ENCODE measurements at places on chromosomes 7 and 10.

DNA sequence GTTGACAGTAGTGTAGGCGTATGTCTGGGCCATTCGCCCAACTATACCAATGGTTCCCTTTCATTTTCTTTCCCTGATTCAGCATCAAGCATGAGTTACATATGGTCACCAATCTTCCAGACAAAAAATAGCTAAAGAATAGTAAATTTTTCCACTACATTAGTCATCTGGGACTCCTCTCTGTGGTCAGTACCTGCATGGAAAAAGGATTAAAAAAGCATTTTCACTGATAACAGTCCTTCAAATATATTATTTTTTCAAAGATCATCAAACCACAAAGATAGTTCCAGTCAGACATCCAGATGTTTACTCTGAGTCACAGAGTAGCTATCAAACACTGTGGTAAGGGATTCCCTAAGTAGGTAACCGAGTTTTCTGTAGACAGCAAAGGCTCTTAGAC lies 302.6 kb upstream of the SEMA3D start:
- DNase-seq = no peak

DNA sequence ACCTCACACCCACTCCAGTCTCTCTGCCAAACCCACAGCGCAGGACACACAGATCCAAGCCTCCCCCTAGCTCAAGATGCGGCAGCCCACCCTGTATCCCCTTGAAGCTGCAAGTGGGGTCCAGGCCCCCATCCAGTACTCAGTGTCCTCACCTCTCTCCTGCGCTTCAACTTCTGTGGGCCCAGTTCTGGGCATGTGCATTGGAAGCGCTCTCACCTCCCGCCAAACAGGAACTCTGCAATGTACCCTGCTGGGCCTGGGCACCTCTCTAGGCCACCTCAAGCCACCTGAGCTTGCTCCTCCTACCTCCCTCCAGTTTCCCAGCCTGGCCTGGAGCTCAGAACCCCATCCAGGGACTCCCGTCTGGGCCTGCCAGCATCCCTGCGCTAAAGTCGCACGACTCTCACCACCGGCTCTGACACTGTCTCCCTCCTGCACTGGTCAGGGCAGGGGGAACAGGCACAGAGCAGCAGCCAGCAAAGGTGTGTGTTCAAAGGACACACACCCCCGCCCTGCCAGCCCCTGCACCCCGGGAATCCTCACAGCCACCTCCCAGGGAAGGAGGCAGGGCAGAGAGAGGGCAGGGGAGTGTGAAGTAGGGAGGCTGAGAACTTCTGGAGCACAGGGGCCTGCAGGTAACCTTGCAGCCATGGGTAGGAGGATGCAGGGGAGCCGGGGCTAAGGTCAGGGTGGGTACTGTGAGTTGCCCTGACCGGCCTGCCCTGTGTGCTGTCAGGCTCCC lies 51.7 kb upstream of the MSMB start:
- no peak for DNase-seq

DNA sequence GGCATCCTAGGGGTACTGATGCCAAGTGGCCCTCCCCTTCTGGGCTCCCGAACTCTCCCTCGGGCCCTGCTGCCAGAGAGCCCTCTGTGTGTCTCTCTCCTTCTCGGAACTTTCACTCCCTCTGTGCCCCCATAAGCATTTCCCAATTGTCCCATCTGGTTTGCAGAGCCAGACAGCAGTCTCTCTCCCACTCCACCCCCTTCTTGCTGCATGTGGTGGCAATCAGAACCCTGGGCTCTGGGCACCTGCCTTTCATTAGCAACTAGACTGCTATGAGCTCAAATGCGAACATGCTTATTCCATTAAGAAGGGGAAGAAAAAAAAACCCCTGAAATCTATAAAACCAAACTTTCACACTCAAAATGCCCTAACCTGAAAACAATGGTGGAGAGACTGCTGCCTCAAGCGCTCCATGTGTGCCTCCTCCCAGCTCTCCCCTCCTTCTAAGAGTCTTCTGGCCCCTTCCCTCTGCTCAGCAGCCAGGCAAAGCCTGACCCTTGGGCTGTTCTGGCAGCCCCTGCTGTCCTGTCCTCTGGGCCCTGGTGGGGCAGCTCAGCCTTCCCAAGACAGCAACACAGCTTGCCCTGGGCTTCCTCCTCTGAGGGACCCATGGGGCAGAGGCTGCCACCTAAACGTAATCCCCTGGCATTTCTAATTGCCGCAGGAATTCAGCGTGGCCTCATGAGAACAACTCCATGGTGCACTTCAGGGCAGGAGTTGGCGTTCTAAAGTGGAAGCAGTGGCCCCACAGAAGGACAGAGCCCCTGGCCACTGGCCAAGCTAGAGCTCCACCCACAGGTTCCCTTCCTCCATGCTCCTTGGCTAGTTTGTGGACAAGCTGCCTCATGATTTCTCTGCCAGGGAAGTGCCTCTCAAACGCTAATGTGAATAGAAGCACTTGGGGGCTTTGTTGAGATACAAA lies 415.4 kb downstream of the PLXNA4 start:
- DNase-seq = no peak

DNA sequence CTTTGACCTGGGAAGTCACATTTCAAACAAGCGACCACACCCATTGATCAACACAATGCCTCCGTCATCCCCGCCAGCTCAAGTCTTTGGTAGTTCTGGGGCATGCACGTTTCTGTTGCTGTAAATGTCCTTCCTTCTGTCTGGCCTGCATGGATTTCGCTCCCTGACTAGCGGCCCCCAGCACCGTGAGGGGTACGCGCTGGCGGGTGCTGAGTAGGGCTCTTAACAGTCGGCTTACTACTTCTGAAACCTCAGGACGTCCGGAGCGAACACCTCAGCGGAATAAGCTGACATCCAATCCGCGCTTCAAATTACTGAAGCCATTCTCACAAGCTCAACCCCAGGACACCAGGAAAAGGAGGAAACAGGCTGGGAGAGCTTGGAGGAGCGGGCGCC lies 505 bp downstream of the NUDCD3 start:
- DNase-seq = no peak

GRCh38 chr10:43120929-43121314 lies 17.3 kb upstream of the CSGALNACT2 start:
- no peak for DNase-seq

- DNase-seq = no peak
Measured at GRCh38 chr7:150383710-150384397, 4.7 kb downstream of the ZNF775 start.

GRCh38 chr7:139034336-139034735 lies 1.5 kb downstream of the ZC3HAV1L start:
- DNase-seq = no peak

DNA sequence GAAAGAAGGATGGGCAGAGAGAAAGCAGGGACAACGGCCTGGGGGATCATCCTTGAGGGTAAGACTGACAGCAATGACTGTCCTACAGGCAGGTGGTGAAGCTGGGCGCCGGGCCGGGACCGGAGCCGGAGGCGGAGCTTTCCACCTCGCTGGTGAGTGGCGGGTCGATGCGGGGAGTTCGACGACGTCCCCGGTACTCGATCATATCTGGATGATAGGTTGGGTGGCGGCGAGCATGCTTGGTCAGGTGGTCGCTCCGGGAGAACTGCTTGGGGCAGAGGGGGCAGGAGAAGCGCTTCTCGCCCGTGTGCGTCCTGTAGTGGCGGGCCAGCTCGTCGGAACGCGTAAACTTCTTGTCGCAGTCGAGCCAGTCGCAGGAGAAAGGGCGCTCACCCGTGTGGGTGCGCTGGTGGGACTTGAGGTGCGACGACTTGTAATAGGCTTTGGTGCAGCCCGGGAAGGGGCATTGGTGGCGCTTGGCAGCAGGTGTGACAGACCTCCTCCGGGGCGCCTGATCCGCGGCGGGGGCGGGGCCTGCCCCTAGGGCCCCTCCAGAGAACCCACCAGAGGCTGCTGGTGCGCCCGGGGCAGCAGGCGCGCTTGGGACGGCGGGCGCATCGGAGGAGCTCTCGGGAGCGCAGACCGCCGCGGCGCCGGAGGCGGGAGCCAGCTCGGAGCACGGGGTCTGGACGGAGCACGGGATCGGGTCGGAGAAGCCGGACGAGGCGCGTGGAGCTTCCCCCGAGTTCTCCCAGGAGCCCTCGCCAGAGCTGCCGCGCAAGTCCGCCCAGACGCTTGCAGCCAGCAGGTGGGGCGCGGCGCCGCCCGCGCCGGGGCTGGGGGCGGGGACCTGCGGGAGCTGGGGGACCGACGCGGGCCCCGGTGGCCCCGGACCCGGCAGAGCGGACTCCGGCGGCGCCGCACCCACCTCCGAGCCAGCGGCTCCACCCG lies 752 bp downstream of the KLF14 start:
- no peak for DNase-seq

GRCh38 chr10:18473424-18474117 lies 177.8 kb downstream of the NSUN6 start:
- no peak for DNase-seq

DNA sequence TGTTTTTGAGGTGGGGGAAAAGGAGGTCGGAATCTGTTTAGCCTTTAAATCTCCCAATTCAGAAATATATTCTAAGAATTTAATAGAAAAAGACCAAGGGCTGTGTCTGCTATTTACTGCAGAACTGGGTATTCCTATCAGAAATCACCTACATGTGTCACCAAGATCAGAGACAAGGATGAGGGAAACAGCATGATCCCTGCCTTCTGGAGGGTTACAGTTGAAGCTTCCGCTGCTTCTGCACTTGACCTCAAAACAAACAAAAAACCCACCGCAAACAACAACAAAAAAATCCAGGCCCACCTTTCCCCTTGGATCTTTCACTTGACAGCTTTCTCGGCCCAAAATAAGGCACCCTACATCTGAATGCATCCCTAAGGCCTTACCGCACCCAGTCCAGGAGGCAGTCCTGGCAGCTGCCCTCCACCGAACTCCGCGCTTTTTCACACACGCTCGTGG lies 750 bp upstream of the CDK14 start:
- DNase-seq = no peak

GRCh38 chr7:70263471-70264255 lies 665.4 kb downstream of the AUTS2 start:
- DNase-seq = no peak

DNA sequence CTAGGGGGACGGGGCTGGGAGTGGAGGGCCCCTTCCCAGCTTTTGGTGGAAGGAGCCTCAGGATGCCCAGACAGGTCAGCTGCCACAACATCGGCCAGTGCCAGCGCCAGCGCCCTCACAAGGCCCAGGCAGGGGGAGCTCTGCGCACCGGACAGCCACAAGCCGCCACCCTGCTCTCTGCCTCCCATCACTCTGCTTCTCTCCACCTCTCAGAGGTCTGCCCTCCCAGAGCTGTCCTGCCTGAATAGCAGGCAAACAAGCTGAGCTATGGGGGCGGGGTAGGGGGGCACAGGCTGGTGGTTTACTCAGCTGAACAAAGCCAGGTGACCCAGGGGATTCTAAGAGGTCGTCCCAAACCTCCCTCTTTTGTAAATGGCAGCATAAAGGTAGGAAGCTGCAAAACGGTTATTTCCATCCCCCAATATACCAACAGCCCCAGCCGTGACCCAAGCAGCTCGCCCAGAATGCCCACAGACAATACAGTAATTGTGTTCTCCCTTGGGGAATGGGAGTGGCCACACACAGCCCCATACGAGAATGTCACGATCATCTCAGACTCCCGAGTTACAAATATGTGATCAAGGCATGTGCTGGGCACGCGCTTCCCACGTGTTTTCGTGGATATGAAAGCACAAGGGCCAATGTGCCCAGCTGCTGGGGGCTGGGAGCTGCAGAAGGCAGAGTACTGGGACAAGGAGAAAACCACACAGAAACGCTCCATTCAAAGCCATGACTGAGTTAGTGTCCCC lies 19.7 kb downstream of the FAM53B start:
- no peak for DNase-seq

DNA sequence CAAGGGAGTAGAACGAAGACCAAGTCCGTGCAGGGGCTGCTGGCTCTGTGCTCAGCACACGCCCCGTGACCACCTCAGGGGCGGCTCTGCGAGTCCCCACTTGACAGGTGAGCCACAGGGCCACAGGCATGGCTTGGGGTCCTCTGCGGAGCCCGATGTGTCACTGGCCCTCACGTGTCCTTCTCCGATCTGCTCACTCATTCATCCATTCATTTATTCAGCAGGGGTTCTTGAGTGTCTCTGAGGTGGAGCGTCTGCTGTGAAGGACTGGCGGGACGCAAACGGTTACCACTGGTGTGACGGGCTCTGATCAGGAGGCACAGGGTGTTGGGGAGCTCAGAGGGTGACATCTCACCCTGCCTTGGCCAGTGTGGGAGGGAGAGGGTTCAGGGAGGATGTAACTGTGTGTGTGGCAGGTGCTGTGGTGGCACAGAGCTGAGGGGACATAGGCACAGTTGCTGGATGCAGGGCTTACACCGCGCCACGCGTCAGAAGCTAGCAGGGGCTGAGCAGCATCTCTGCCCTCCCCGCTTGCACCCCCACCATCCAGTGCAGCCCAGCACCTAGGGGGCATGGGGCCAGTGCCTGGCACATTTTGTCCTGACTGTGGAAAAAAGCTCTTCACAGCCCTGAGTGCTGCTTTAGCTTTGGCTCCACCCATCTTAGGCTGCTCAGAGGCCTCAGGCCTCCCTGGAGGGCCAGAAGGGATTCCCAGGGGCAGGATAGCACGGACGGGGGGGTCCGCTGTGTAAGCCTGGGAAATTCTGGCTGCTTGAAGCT lies 116.8 kb downstream of the LHPP start:
- DNase-seq = no peak

DNA sequence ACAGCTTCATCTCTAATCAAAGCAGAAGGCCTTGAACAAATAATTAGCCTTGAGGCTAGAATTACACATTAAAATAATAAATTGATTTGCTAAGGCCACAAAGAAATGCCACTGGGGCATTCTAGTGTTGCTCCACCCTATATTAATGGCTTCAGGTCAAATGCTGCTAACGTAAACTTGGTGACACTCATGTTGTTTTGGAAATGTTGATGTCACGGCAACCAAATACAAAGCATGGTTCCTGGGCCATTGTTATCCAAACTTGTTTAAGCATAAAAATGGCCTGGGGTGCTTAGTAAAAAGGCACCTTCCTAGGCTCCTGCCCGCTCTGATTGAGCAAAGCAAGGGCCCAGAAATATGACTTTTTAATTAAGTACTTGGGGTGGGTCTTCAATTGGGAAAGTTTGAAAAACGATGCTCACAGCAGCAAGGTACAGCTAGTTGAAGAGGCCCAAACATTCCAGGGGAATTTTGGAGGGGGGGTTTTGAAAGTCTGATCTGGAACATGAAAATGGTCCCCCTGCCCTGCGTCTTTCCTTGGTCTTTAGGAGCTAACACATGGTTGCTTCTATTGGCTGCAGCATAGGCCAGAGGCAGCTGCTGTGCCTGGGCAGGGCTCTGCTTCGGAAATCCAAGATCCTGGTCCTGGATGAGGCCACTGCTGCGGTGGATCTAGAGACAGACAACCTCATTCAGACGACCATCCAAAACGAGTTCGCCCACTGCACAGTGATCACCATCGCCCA lies 67.8 kb downstream of the ABCC2 start:
- no peak for DNase-seq

DNA sequence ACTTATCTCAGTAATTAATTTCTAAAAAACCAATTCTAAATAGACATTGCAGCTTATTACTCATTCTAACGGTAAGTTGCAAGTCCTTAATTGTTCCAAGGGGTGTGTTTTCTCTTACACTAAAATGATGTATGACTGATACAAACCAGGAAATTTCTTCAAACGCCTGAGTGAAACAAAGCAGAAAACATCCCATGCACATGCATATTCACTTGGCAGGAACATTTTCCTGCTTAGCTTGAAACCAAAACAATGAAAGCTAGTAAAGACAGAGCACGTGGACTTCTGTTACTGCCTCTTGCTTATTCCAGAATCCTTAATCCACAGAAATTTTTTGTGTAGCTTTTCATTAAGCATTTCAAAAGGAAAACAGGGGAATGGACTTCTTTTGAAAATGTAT lies 187.7 kb downstream of the MTERF1 start:
- DNase-seq = no peak

GRCh38 chr10:109358325-109358724 lies 565.0 kb downstream of the XPNPEP1 start:
- no peak for DNase-seq
